ENCODE measurements at places on chromosomes 1 and 21. TPM values are rescaled to one million over a fixed set of nuclear protein-coding genes. Genes with fewer than 3 reads are reported as not detected.

The PAFAH2 gene
- total RNA-seq: 7.1 TPM

DNA sequence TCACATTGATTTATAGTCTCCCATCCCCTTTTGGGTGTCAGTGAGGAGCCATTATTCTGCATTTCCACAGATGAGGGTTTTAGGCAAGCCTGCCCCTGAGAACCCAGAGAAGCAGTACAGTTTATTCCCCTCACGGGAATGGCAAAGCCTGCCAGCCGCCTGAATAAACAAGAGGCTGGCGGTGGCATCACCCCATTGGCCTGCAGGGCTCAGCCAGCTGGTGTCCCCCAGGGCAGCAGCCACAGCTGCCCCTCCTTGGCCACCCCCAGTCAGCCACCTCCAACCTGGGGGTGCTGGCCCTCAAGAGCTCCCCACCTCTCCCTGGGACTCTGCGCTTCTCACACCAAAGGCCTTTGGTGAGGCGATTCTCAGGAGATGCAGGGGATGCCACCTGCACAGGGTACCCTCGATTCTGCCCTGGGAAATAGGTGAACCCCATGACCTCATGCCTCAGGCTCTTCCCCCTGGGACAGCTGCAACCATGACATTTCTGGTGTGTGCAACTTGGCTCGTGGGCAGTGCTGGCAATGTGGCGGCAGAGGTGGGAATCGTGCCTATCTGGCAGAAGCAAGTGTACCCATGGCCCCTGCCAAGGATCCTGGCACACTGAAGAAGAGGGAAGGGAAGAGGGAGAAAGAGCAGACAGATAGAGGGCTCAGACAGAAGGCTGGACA lies 14.0 kb downstream of the OLFML2B start:
- no peak for DNase-seq

The RNASEL gene
- total RNA-seq: 5.4 TPM

GRCh38 chr21:38850277-38850951 lies 44.7 kb downstream of the ETS2 start:
- no peak for DNase-seq

The PWP2 gene
- total RNA-seq: 20.4 TPM

GRCh38 chr1:8889103-8889846 lies 10.8 kb upstream of the ENO1 start:
- DNase-seq: no peak

DNA sequence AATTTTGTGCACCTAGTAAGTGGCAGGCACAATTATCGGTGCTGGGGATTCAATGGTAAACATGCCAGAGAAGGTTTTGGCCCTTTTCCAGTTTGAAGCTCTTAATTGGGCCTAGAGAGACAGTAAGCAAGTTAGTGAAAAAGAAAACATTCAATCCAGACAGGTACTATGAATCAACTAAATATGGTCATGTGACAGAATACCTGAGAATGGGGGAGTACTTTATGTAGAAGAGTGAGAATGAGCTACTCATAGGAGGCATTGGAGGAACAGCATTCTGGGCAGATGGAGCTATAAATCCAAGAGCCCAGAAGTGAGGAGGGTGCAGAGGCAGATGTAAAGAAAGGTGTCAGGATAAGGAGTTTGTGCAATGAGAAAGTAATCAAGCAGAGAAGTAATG lies 1017.9 kb downstream of the ADGRL2 start:
- DNase-seq: no peak

GRCh38 chr1:8516793-8517556 lies 199.1 kb downstream of the SLC45A1 start:
- no peak for DNase-seq

Data from vagina (tissue), 2 donors.